AG08395 (cell line): ENCODE measurements at places on chromosomes 4 and X.

DNA sequence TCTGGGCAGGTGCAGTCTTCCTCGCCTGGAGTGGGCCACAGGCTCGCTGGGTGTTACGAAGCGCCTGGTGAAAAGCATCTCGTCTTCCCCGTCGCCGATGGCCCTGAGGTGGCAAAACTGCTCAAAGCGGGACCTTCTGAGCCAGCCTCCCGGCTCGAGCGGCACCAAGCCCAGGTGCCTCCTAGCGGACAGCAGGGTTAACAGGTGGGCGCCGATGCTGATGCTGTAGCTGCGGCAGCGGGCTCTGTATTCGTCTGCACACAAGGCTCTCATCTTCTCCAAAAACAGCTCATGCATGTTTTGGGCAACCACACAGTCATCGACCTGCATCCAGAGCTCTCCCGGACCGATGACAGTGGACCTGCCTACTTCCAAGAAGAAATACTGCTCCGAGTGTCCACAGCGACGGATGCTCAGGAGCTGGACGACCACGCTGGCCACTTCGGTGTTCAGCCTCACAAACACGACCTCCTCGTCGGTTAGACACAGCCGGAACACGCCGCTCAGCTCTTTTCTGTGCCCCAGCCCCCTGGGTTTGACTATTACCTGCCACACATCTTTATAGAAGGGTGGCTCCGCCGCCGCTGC is 1.2 kb downstream of the IRS4 start:
- DNase-seq: no peak

GRCh38 chr4:8553216-8553615 is 27.0 kb upstream of the GPR78 start:
- DNase-seq: no peak

GRCh38 chr4:149409146-149409545 is 406.5 kb downstream of the IQCM start:
- DNase-seq: peak; percentile 81

DNA sequence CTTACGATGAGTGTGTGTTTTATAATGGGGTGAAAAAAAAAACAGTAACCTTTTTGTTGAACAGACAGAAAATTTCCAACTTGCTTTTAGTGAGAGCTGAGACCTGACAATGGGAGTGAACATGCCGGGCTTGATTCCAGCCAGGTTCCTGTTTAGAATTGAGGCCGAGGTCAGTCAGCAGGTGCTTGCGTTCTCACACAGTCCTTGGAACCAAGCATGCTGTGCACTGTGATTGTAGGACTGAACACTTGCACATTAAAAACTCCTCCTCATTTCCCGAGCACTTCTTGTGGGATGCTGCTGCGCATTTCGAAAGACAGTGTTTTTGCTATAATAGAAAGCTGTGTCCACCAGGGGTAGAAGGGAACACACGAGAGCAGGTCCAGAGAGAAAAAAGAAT is 51.8 kb downstream of the TMEM131L start:
- no peak for DNase-seq

- DNase-seq: no peak
Observed at GRCh38 chr4:85829276-85830051, 354.5 kb downstream of the ARHGAP24 start.

GRCh38 chr4:150982557-150983233 is 32.4 kb downstream of the LRBA start:
- DNase-seq: peak; percentile 24

DNA sequence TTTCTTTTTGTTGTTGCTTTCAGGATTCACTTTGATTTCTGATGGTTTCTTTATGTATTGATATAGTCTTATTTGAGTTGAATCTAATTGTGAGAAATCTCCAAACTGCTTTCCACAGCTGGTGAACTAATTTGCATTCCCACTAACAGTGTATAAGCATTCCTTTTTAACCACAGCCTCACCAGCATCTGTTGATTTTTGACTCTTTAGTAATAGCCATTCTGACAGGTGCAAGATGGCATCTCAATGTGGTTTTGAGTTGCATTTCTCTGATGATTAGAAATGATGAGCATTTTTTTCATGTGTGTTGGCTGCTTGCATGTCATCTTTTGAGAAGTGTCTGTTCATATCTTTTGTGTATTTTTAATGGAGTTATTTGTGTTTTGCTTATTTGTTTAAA is 1023.1 kb downstream of the SH3BGRL start:
- DNase-seq: no peak

GRCh38 chr4:77196866-77197265 is 39.9 kb downstream of the CCNG2 start:
- no peak for DNase-seq
